Activated T-cell treated with anti-CD3 and anti-CD28 coated beads, Interleukin-2, amount 50 U/mL, for 4 hours (primary cell): ENCODE measurements at places on chromosomes 1 and 21. TPM values are rescaled to one million over a fixed set of nuclear protein-coding genes. Genes with fewer than 3 reads are reported as not detected.

Gene PSEN2
- total RNA-seq, result 4.9 TPM

Gene KANK4
- total RNA-seq, result not detected

Gene PRAMEF1
- not detected for total RNA-seq

Gene UMODL1
- total RNA-seq, result not detected

Gene NHLH1
- 0.45 TPM for total RNA-seq

Gene NIPAL3
- 24.0 TPM for total RNA-seq

Gene CFAP126
- total RNA-seq, result not detected

Gene TACSTD2
- total RNA-seq, result not detected

Gene FMN2
- total RNA-seq, result not detected

Gene SERINC2
- total RNA-seq, result 0.13 TPM

Gene FAM167B
- not detected for total RNA-seq

Gene ENAH
- total RNA-seq, result 0.90 TPM

Gene MIXL1
- total RNA-seq, result not detected

Gene GBP2
- 186 TPM for total RNA-seq

Gene ACOT11
- total RNA-seq, result 0.35 TPM

Gene EFNA4
- total RNA-seq, result 4.3 TPM

Gene CD2
- total RNA-seq, result 393 TPM

Gene VSIG8
- not detected for total RNA-seq

Gene IL10
- 54.1 TPM for total RNA-seq

Gene B3GALT5
- total RNA-seq, result 0.03 TPM

Gene MAP3K21
- 1.1 TPM for total RNA-seq

Gene ACTL8
- total RNA-seq, result not detected

Gene AMPD1
- not detected for total RNA-seq

Gene CDC20
- 47.3 TPM for total RNA-seq

Gene KCNK2
- not detected for total RNA-seq

Gene GPR3
- 2.7 TPM for total RNA-seq

Gene TNFRSF4
- total RNA-seq, result 735 TPM

Gene HOOK1
- total RNA-seq, result 4.1 TPM

Gene TNFAIP8L2
- total RNA-seq, result 18.2 TPM

Gene PAPPA2
- not detected for total RNA-seq

Gene HEYL
- 0.08 TPM for total RNA-seq

Gene COL11A1
- total RNA-seq, result not detected
